ENCODE measurements at places on chromosomes 2 and 18. TPM values are rescaled to one million over a fixed set of nuclear protein-coding genes. Genes with fewer than 3 reads are reported as not detected.

DNA sequence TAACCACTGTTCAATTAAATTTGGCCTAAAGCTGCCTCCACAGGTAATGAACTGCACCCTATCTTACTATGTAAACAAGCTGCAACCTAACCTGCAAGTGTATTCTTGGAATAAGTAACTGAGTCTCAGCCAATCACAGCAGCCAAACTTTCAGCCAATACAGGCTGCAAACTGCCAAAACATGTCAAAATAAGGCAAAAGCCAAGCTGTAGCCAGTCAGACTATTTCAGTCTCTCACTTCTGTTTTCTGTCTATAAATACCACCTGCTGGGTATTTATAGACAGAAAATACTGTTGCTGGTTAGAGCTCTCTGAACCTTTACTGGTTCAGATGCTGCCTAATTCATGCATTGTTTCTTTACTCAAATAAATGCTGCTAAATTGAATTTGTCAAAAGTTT, 14.3 kb downstream of the C2orf76 start:
- no peak for DNase-seq

GRCh38 chr2:69781321-69782248, 39.7 kb downstream of the ANXA4 start:
- DNase-seq: peak; percentile 90

DNA sequence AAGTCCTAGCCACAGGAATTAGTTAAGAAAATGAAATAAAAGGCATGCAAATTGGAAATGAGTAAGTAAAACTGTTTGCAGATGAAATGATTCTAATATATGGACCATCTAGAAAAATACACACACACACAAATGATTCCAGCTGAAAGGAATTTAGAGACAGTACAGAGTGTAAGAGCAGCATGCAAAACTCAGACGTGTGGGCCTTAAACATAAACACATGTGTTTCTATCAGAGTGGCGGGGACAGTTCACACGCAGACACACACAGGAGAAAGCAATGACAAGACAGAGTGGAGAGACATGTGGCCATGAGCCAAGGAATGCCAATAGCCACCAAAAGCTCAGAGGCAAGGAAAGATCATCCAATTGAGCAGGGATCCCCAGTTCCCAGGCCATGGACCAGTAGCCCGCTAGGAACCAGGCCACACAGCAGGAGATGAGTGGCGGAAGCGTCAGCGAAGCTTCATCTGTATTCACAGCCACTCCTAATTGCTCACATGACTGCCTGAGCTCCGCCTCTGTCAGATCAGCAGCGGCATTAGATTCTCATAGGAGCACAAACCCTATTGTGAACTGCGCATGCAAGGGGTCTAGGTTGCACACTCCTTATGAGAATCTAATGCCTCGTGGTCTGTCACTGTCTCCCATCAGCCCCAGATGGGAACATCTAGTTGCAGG, 155.4 kb downstream of the ARL4C start:
- DNase-seq: no peak

The RAB1A gene
- 139 TPM for total RNA-seq

GRCh38 chr2:169808221-169808620, 9.6 kb downstream of the SSB start:
- DNase-seq: no peak

- no peak for DNase-seq
Observed at GRCh38 chr2:160372585-160372984, 121.0 kb downstream of the RBMS1 start.

- DNase-seq: no peak
Observed at GRCh38 chr18:9132628-9133027, 4.0 kb upstream of the ANKRD12 start.

- no peak for DNase-seq
Observed at GRCh38 chr18:22211657-22212056, 42.3 kb downstream of the GATA6 start.

The SLC30A3 gene
- not detected for total RNA-seq

The FAHD2B gene
- total RNA-seq: 12.7 TPM

- no peak for DNase-seq
Observed at GRCh38 chr2:9263428-9263827, 56.8 kb downstream of the ASAP2 start.

DNA sequence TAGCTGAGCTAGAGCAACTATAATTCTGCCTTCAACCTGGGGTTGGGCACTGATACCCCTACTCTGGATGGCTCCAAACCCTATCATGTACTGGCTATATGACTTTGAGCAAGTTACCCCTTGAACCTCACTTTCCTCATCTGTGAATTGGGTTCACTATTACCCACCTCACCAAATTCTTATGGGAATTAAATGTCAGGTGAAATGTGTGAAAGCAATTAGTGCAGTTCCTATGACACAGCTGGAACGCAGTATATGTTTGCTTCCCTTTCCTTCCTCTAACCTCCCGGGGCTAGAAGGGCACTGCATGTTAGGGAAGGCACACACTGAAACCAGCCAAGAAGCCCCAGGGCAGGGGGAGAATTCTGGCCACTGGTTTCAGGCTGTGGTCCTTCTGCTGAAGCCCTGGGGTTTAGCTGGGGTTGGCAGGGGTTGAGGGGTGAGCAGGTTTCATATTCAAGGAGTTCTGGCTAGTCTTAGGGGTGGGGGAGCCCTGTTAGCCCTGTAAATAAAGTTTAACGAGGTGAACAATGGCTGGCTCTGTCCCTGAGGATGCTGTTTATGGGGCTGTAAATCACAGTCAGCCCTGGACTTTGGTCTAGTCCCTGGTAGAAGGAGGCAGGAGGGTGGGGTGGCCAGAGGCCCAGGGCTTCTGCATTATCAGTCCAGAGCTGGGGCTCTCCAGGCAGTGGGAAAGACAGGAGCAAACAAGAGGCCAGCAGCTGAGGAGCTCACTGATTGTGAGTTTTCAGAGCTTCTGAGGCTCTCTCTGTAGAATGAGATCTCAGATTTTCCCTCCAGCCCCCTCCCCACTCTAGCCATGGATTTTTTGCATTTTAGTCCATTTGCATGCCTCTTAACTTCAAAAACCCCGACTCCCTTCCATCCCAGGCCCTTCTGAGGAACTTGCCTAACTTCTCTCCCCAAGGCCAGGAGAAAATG, 8.0 kb downstream of the PKDCC start:
- peak; percentile 88 for DNase-seq

GRCh38 chr18:44986933-44987332, 306.2 kb downstream of the SETBP1 start:
- no peak for DNase-seq

- DNase-seq: no peak
Observed at GRCh38 chr2:180705122-180705521, 275.3 kb upstream of the UBE2E3 start.

GRCh38 chr2:168536925-168537466, 80.9 kb downstream of the CERS6 start:
- DNase-seq: no peak

The TOGARAM2 gene
- 3.5 TPM for total RNA-seq

The IAH1 gene
- 50.2 TPM for total RNA-seq

The GTF2A1L gene
- 6.2 TPM for total RNA-seq

The AQP12B gene
- not detected for total RNA-seq

GRCh38 chr2:215403441-215404347, 32.2 kb downstream of the FN1 start:
- DNase-seq: no peak

The NDC80 gene
- 1.4 TPM for total RNA-seq

DNA sequence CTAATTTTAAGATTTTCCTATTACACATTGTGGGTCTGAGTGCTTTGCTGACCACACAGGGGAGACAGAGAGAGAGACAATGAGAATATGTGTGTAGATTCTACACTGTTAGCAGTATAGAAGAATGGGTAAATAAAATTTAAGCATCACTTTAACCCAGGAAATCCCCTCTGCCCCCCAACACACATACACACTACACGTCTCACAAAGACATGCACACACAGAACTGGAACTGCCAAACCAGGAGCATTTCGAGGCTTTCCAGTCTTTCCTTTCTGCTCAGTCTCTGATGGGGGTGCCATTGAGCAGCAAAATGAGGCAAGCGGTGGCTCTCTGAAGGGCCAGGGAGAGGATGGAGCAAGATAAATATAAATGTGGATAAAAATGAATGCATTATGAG, 2.5 kb downstream of the MERTK start:
- DNase-seq: no peak

- DNase-seq: no peak
Observed at GRCh38 chr2:81283081-81283480, 978.5 kb upstream of the LRRTM1 start.

GRCh38 chr2:15846626-15847025, 93.7 kb upstream of the MYCN start:
- no peak for DNase-seq

DNA sequence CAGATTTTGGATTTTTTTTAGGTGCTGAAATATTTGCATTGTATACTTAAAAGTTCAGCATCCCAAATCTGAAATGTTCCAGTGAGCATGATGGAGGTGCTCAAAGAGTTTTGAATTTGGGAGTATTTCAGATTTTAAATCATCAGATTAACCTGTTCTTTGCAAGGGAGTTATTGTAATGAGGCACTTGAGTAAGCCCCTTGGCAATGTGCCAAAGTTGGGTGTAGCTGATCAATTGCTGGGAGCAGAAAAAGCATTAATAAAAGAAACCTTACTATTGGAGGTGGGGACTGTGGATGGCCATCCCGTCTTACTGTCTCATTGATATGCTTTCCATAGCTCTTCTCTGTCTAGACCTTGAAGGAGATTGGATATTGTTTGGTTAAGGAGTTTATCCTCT, 28.3 kb downstream of the MALT1 start:
- no peak for DNase-seq

- no peak for DNase-seq
Observed at GRCh38 chr2:46879511-46879910, 36.1 kb downstream of the MCFD2 start.

- DNase-seq: no peak
Observed at GRCh38 chr18:72460210-72460680, 83.9 kb downstream of the CBLN2 start.

- no peak for DNase-seq
Observed at GRCh38 chr2:236915186-236915585, 170.5 kb upstream of the COPS8 start.

DNA sequence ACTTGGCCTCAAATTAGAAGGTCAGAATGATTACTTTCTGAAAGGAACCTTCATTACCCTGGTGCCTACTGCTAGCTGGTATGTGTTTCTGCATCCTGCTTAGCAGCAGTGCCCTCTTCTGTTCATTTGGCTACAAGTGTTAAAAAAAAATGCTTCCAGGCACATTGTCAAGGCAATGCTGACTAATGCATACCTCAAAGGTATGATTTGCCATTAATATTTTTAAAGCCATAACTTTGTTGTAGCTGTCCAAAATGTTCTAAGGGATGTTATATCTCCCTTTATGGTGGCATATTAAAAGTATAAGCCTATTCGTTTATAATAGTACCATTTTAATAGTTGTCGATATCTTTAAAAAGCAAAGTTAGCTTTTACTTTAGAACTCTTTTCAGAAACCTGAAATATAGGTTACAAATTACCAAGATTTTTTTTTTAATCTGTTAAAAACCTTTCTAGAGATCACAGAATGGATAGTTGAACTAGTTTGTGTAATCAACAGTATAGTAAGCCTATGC, 52.0 kb upstream of the FAM171B start:
- DNase-seq: peak; percentile 55

The DLX1 gene
- 0.46 TPM for total RNA-seq

DNA sequence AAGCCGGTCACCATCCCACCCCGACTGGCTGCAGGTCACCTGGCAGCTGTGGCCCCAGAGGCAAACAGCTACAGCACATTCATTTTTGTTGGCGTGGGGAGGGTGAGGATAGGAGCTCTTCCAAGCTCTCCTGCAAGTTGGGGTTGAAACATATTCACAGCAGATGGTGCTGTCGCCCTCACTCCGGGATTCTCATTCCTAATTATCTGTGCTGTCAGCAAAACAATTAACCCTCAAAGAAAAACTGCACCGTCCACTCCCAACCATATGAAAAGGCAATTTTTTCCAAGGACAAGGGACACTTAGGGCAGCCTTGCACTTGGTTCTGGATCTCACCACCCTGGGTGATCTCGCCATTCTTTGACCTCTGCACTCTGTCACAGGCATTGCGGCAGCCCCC, 68.6 kb downstream of the ZBTB7C start:
- no peak for DNase-seq

DNA sequence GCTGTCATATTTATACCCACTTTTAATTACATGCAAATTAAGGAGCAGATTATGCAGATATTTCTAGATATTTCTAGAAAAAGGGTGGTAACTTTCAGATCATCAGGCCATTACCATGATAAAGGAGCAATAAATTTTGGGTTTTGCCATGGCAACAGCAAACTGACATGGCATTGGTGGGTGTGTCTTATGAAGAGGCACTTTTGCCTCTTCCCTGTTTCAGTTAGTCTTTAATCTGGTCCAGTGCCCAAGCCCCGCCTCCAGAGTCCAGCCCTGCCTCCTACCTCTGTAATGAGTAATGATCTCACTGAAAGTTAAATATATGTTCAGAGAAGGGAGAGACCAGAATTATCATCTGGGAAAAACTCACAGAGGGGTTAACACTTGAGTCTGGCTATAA, 124.8 kb downstream of the SCG2 start:
- no peak for DNase-seq

- no peak for DNase-seq
Observed at GRCh38 chr2:47534179-47534919, 131.4 kb downstream of the MSH2 start.

DNA sequence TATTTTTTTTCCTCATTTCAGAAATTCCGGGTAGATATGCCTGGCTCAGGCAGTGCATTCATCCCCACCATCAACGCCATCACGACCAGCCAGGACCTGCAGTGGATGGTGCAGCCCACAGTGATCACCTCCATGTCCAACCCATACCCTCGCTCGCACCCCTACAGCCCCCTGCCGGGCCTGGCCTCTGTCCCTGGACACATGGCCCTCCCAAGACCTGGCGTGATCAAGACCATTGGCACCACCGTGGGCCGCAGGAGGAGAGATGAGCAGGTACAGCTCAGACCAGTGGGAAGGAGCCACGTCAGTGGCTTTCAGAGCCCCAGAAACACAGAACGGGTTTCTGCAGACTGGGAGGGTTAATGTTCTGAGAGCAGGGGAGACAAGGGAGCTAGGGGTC, 11.4 kb downstream of the FOSL2 start:
- no peak for DNase-seq

The DUSP19 gene
- 7.9 TPM for total RNA-seq

- no peak for DNase-seq
Observed at GRCh38 chr18:48804856-48805610, 145.7 kb downstream of the SMAD7 start.

- no peak for DNase-seq
Observed at GRCh38 chr18:21538230-21538629, 62.3 kb downstream of the ESCO1 start.

DNA sequence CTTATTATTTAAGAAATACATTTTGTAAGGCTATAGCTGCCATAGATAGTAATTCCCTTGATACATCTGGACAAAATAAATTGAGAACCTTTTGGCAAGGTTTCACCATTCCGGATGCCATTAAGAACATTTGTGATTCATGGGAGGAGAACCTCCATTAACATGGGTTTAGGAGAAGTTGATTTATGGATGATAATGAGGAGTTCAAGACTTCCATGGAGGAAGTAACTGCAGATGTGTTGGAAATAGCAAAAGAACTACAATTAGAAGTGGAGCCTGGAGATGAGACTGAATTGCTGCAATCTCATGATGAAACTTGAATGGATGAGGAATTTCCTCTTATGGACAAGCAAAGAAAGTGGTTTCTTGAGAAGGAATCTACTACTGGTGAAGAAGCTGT, 17.3 kb downstream of the PHLPP1 start:
- DNase-seq: no peak

The GNAL gene
- 3.9 TPM for total RNA-seq
